ENCODE measurements at places on chromosomes 2 and 18.
A peak's percentile ranks its signal among the peaks of the same experiment; 100 is the strongest.

DNA sequence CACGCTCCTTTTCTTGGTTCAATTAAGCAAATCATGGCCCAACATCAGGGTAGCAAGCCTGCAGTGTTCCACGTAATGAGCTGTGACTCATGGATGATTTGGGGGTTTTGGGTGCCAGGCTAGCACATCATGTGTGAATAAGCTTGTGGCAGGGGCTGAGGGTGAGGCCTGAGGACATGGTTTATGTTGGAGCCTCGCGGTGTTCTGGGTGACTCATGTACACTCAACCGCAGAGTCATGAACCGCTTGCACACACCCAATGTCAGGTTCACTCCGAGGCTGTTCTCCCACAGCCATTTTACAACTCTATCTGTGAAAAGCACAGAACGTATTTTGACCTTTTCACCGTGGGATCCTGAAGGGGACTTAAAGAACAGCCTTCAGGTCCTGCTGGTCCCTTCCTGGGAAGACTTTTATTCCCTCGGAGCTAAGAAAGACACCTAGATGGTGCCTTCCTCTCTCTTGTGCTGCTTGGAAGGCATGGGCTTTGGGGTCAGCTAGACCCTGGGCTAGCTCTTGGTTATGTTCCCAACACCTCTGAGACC lies 139.9 kb upstream of the ZEB2 start:
- peak; percentile 18 for DNase-seq

DNA sequence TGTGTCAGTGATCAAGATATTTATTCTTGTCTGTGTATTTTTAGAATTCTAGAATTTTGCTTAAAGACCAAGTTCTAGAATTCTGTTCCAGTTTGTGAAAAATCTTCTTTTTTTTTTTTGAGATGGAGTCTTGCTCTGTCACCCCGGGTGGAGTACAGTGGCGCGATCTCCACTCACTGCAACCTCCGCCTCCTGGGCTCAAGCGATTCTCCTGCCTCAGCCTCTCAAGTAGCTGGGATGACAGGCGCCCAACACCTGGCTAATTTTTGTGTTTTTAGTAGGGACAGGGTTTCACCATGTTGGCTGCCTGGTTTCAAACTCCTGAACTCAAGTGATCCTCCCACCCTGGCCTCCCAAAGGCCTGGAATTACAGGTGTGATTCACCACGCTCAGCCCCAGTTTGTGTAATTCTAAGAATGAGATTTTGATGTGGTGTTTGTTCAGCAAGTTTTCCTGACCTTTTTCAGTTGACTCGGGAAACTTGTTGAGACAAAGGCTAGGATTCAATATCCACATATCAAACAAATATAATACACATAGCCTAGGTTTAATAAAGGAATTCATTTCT lies 3.6 kb downstream of the EIF5B start:
- DNase-seq: no peak

GRCh38 chr2:26916128-26916692 lies 54.2 kb upstream of the MAPRE3 start:
- DNase-seq: no peak

- DNase-seq: no peak
Measured at GRCh38 chr2:232658217-232658785, 24.9 kb downstream of the EFHD1 start.

DNA sequence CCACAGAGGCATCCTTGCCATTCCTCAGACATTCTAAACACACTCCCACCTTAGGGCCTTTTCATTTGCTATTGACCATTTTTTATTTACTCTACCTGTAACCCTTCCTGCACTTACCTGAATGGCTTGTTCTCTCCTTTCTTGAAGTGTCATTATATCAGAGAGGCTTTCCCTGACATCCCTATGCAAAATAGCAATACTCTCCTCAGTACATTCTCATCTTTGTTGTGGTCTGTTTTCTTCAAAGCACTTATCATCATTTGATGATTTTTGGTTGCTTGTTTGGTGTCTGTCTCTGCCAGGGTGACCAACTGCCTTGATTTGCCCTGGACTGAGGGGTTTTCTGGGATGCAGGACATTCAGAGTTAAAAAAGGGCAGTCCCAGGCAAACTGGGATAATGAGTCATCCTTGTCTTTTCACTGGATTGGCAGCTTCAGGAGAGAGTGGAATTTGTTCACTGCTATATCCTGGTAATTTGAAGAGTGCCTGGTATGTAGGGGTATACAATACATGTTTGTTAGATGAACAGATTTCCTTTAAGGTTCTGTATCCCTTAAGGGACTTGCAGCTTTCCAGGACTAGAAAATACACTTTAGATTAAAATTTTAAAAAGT lies 102.4 kb downstream of the BABAM2 start:
- DNase-seq: no peak

DNA sequence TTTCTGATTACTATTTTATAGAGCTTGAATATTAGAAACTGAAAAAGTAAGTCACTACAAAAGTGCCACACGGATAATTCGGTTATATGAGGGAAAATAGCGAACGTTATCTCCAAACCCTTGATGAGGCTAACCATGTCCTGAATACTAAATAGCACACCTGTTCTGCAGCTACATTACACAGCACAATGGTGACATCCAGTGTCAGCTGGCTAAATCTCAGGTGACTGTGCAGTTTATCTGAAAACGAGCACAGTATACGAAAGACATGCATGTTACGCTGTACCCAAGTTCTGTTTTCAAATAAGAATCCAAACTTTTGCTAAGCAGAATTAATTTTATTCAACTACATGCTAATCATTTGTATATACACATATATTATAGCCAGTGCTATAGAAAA lies 9.0 kb downstream of the CCDC68 start:
- no peak for DNase-seq

DNA sequence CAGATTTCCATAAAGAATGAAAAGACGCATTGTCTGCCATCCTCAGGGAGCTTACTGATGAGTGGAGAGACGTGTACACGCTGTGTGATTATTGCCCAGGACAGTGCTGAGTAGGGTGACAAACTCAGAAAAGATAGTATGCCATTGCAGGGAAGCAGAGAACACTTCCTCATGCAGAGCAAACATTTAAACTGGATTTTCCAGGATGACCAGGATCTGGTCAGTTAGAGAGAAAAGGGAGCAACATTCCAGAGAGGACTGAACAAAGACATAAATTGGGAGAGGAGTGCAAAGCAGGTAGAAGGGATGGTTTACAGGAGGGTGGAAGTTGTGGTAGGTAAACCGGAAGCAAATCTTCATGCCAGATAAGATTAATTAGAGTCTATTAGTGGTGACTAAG lies 2.3 kb downstream of the SLC9A2 start:
- no peak for DNase-seq

- no peak for DNase-seq
Measured at GRCh38 chr2:173872714-173873113, 92.5 kb downstream of the SP3 start.

DNA sequence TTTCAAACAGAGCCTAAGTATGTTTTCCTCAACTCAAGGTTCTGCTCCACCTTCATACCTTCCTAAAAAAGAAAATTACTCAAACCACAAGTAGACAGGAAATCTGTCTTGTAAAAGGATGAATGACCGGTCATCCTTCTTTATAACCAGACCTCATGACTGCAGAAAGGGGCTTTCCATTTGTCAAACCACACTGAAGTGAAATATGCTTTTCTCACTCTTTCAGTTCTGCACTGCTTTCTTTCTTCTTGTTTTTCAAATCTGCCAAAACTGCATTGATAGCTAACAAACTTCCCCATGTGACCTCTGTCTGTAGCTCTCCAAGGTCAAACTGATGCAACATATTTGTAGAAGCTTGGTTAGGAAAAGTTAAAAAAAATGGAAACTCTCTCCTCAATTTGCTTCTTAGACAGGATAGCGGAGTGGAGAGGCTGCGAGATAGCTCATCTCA lies 308.9 kb upstream of the CCDC68 start:
- DNase-seq: no peak

GRCh38 chr2:216492597-216493333 lies 5.9 kb upstream of the RPL37A start:
- no peak for DNase-seq

DNA sequence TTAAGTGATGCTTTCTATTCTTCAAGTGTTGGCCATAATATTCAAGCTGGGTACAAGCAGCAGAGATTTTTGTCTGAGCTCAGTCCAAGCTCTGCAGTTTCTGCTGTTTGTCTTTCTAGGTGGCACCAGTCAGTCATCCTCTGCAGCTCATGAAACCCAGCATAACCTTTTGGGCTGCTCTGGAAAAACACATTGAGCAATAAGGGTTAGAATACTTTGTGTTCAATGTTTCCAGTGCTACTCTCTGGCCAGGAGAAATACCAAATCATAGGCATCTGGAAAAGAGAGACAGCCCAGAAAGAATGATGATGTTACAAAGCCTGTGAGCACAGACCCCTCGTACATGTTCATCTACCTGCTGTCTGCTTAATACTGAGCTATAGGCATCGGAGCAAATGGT lies 19.5 kb upstream of the WIPF1 start:
- DNase-seq: no peak

DNA sequence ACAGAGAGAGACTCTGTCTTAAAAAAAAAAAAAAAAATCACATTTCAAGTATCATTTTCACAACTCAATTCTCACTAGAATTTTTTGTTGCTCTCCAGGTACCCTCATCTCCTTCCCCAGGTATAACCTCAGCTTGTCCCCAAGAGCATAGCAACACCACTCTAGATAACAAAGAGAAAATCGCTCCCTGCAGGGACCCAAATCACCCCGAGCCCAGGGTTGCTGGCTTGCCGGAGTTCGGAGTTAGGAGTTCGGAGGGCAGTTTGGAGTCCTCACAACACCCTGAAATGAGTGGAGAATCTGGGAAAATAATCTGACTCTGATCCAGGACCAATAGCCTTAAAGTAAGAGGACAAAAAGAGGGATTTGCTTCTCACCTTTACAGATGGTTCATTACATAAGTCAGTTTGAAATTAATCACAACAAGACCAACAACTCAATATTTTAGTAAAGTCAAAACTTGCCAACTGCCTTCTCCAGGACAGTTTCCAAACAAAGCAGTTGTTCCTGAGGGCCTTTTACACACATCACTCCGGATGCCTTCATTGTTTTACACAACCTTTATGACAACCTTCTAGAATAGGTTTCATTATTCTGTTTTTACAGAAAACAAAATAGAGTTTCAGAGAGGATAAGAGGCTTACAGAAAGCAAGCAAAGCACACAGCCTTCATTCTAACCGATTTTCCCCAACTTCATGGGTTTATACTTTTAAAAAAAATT lies 59.1 kb downstream of the C2orf76 start:
- no peak for DNase-seq

DNA sequence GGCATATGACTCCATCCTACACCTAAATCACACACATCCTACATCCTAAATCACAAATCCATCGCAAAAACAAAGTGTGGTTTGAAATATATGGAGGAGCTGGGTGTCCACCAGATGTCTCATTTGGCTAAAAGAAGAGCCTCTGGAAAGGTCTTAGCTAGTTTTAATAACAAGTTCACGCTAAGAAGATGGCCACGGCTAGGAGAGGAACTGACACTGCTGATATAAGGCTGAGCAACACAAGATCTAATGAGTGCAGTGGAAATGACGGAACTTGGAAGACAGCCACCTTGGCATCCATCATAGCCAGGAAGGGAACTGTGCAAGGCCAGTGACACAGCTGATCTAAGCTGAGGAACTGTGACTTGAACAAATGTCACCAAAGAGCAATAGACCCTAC lies 60.0 kb upstream of the AGAP1 start:
- no peak for DNase-seq

- DNase-seq: no peak
Measured at GRCh38 chr2:221096706-221097567, 475.2 kb downstream of the EPHA4 start.

GRCh38 chr18:27762054-27762453 lies 414.9 kb downstream of the CDH2 start:
- no peak for DNase-seq

Measured in effector CD4-positive, alpha-beta T cell (primary cell).